ENCODE measurements at places on chromosomes 12 and 14. TPM values are rescaled to one million over a fixed set of nuclear protein-coding genes. Genes with fewer than 3 reads are reported as not detected.

Gene P2RX7
- polyA plus RNA-seq: 1.1 TPM

Gene TAS2R8
- not detected for polyA plus RNA-seq

Gene POTEM
- polyA plus RNA-seq: not detected

Gene SYNE3
- polyA plus RNA-seq: 1.9 TPM

Gene ITFG2
- 67.0 TPM for polyA plus RNA-seq
